ENCODE measurements at places on chromosomes 2 and 18. TPM values are rescaled to one million over a fixed set of nuclear protein-coding genes. Genes with fewer than 3 reads are reported as not detected.
A peak's percentile ranks its signal among the peaks of the same experiment; 100 is the strongest.

GRCh38 chr2:3126171-3126910 lies 251.3 kb downstream of the EIPR1 start:
- no peak for DNase-seq

GRCh38 chr2:80299661-80300060 lies 4.9 kb downstream of the LRRTM1 start:
- no peak for DNase-seq

DNA sequence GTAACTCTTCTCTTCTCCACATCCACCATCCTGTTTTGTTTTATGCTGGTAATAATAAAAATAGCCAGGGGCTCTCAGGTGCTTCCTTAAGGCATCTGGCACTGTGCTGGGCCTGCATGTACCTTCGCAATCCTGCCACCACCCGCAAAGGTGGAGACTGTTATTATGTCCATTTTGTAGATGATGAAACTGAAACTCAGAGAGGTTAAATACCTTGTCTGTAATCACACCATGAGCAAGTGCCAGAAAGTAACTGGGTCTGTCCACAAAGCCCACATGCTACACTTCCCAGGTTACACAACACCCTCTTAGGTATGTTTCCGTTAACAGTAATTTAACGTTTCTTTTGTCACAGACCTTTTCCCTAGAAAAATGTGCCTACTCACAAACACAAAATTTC lies 27.0 kb downstream of the NRP2 start:
- no peak for DNase-seq

DNA sequence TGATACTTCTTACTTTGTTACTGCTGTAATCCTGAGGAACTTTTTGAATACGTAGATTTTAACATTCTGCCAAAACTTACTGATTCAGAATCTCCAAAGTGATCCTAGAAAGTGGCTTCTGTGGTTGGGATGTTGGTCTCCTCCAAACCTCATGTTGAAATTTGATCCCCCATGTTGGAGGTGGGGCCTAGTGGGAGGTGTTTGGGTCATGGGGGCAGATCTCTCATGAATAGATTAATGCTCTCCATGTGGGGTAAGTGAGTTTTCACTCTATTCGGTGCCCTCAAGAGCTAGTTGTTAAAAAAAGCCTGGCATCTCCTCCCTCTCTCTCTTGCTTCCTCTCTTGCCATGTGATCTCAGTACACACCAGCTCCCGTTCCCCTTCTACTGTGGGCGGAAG lies 329.9 kb downstream of the HRH4 start:
- DNase-seq = no peak

DNA sequence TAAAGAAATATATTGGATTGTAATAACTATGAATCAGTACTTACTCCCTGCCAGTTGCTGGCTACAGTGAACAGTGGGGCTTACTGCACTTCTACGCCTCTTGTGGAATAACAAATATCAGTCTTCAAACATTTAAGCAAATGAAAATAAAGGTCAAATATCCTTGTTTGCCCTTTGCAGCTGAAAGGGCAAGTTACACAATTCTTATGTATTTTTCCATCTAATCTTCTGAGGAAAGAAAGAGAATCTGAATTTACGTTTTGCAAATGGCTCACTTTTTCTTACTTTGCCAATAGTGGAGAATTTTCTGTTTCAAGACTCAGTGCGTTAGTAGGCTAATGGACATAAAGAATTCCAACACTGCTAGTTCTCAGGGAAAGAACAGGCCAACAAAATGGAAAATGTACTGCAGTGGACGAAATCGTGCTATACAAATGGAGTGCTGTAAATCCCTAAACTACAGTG lies 157.2 kb upstream of the TMEM200C start:
- no peak for DNase-seq

- DNase-seq = no peak
Observed at GRCh38 chr2:48356701-48357325, 173.1 kb upstream of the STON1 start.

DNA sequence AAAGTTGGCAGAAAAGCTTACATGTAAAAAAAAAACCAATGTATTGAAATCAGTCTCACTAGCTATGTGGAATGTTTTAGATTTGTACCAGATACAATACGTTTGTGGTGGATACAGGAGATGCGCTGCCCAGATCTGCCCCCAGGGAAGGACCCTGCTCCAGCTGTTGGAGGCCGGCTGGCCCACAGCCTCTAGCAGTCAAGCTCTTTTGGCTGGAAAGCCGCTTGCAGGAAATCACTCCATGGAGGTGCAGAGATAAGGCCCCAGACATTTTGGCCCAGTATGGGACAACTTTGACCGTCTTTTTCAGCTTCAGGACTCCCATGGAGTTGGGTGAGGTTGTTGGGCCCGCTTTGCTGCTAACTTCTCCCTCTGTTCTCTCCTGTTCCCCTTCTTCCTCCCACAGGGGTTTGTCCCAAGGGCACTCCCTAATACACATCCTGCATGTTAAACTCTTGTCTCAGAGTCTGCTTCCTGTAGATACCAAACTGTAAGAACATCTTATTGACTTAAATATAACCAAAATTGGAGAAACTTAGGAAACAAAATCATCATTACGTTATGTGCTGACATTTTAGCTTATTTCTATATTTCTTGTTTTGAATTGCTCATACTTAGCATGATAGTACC lies 1.7 kb upstream of the QPCT start:
- no peak for DNase-seq

DNA sequence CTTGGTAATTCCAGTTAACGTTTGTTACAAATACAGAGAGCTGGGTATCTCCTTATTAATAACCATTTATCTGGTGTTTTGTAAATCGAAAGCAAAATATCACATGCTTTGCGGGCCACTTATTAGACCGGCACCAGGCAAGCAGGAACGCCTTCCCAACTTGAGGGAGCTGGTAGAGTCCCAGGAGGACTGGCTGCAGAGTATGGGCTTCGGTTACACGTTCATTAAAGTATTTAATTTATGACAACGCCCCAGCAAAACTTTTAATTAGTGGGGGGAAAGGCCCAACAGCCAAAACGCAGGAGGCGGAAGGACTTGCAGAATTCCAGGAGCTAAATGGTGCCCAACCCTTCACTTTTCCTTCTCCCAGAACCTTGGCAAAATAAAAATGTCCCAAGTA lies 3.7 kb downstream of the SMAD7 start:
- no peak for DNase-seq

DNA sequence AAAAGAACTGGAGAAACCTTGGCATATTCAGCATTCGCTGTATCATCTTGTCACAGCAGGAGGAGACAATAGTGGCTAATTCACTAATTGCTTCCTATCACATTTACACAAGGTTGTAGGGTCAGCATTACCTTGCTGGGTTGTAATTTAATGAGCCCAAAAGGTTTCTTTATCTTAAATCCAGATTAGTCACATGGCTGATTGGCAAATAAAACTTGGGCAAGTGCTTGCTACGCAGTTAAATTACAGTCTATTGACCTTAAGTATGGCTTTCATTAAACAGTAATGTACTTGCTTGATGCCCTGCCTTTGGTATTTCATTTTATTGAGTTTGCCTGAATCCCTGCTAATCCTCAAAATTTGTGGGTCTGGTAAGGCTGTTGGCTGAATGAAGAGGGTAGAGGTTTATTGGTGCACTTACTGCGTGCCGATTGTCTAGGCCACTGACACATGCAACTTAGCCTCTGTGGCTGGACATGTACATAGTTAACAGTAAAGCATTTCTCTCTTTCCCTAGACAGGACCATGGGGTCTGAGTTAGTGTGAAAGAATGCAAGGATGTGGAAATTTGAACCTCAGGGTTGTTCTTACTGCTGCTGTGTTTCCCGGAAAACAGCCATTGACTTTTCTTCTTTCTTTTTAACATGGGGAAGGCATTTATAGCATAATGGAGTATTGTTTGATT lies 34.3 kb downstream of the FMNL2 start:
- DNase-seq = no peak

- no peak for DNase-seq
Observed at GRCh38 chr2:126911111-126911796, 12.6 kb downstream of the TEX51 start.

GRCh38 chr2:100580367-100581276 lies 17.8 kb downstream of the PDCL3 start:
- DNase-seq = peak; percentile 30

- DNase-seq = no peak
Observed at GRCh38 chr2:51424418-51424817, 392.5 kb upstream of the NRXN1 start.

- DNase-seq = no peak
Observed at GRCh38 chr2:25388491-25388890, 46.8 kb upstream of the DNMT3A start.

- DNase-seq = no peak
Observed at GRCh38 chr2:205636549-205637319, 45.6 kb upstream of the NRP2 start.

DNA sequence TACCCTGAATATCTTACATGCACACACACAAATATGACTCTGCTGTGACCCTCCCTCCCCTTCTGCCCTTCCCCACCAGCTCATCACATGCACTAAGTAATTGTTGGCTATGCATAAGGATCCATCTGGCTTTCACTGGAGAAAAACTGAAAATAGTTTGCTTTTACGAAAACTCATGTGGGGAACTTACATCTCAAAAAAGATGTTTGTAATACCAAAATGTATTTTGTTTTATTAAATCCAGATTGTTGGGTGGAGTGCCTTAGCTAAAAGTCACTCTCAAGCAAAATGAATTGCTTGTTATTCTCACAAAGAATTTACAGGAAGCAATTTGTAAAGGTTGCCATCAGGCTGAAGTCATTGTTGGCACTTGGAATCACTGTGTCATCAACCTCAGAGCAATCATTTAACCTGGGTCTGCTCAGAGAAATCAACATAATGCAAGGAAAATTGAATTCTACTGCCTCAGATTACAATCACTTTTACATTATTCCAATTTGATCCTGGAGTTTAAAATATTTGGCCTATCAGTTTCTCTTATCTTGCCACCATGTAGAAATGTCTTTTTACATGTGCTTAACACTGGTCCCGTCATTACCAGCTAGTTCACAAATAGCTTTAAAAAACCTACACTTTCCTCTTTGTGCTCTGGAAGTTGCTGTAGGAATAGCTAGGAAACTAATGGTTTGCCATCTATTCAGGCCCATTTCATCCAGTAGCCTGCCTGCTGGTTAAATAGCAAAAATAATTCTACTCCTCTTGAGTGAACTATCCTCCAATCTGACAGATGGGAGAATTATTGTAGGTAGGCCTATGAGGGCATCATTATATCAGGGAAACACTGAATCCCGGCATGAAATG lies 90.3 kb upstream of the TMEM17 start:
- DNase-seq = no peak

DNA sequence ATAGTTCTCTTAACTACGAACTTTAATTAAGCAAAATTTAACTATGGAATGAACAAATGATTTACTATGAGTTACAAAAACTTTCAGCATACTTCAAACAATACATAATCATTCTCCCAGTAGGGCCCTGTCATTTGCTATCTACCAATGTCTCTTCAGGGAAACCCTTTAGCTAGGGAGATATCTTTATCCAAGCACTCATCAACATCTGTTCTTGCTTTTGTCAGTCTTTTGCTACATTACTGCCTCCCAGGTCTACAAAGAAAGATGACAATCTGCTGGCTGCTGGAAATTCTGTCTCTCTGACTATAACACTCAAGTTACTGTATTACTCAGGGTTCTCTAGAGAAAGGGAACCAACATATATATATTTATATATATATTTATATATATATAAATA lies 1626.3 kb upstream of the CELF4 start:
- no peak for DNase-seq

DNA sequence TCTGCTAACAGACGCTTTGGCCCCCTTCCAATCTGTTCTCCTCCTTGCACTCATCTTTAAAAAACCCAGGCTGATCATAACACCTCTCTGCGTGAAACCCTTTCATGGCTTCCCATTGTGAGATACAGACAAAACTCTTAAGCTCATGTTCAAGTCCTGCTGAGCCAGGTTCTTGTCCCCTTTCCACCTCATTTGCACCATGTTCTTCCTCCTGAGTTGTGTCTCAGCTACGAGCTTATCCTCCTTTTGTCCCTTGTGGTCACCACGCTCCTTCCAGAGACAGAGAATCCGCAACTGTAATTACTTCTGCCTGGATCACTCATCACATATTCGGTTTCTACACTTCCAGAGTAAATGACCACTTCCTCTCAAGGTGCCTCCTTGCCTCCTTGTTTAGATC lies 238.8 kb downstream of the ACTR3 start:
- no peak for DNase-seq

DNA sequence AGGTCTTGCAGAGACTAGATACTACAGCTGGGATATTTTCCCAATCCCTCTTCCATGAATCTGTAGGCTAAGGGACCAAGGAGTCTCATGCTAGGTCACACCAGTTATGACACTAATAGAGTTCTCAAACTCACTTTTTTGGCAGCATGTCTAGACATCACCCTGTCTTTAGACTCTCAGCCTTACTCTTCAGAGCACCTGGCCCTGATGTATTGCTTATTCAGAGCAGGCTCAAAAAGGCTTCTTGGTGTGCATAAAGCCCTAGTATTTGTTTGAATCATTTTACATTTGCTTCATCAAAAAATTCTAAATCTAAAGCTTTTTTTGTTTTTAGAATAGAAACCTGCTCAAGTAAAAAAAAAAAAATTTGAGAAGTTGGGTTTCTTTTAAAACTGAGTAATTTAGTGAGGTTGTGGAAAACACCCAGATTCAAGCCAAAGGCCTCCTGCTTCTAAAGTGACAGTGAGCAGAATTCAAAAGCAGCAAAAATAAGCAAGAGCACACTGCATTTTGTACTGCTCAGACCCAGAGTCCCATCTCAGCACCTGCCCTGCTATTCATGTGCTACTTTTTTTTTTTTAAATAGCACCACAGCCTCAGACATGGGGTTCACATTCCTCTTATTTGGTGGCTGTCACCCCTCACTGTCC lies 18.0 kb upstream of the DNAH6 start:
- no peak for DNase-seq

- DNase-seq = no peak
Observed at GRCh38 chr18:13530033-13530878, 196.1 kb downstream of the FAM210A start.

GRCh38 chr2:25606892-25607291 lies 66.5 kb downstream of the DTNB start:
- DNase-seq = no peak

DNA sequence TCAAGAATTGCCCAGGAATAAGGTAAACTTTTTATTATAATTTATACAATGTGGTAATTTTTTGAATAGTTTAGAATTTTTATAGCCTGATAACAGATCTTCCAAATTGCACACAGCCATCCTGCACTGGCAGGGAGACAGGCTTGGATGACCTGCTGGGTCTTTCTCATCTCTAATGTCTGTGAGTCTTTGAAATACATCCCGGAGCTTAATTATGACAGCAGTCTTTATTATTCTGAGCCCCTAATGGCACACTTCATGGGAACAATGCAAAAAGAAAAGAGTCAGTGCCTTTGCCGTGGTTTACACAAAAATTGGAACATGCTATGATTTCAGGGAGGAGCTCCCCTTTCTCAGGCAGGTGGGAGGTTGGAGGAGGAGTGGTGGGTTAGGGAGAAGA lies 71.0 kb downstream of the TMEM182 start:
- no peak for DNase-seq

- DNase-seq = no peak
Observed at GRCh38 chr2:217105733-217106649, 246.1 kb upstream of the TNP1 start.

- DNase-seq = no peak
Observed at GRCh38 chr2:19774805-19775176, 127.0 kb downstream of the TTC32 start.

Gene SLC9A4
- total RNA-seq = 0.09 TPM

Gene TANK
- total RNA-seq = 58.8 TPM

Gene KCNJ13
- total RNA-seq = not detected

Gene SPEG
- total RNA-seq = 2.9 TPM

Gene NAB1
- total RNA-seq = 30.9 TPM

Gene CCL20
- 13.6 TPM for total RNA-seq

Gene TUBA3D
- not detected for total RNA-seq

Measured in left colon (tissue), 2 donors.